ENCODE measurements at places on chromosomes 5 and 9.

DNA sequence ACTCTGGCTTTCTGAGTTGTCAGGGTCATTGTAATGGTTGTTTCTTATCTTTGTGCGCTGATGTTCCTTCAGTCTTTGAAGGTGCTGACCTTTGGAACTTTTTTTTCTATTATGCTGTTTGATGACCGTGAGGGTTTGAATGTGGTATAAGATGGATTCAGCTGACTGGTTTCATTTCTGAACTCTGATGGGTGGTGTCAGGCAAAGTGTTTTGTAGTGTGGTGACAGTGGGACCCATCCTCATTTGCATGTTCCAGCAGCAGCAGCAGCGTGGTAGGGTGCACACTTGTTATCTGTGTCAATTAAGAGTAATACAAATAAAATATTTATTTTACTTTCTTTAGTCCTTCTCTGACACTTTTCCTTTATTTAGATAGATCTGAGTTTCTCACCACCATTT lies 227.7 kb upstream of the PRR16 start:
- DNase-seq, result no peak

- no peak for DNase-seq
Measured at GRCh38 chr9:36867241-36867640, 166.8 kb downstream of the PAX5 start.

- DNase-seq, result no peak
Measured at GRCh38 chr5:127870914-127871313, 167.7 kb downstream of the CCDC192 start.

- DNase-seq, result no peak
Measured at GRCh38 chr5:62608529-62609511, 30.2 kb downstream of the LRRC70 start.

GRCh38 chr5:43642428-43642827 lies 39.4 kb downstream of the NNT start:
- DNase-seq, result no peak

DNA sequence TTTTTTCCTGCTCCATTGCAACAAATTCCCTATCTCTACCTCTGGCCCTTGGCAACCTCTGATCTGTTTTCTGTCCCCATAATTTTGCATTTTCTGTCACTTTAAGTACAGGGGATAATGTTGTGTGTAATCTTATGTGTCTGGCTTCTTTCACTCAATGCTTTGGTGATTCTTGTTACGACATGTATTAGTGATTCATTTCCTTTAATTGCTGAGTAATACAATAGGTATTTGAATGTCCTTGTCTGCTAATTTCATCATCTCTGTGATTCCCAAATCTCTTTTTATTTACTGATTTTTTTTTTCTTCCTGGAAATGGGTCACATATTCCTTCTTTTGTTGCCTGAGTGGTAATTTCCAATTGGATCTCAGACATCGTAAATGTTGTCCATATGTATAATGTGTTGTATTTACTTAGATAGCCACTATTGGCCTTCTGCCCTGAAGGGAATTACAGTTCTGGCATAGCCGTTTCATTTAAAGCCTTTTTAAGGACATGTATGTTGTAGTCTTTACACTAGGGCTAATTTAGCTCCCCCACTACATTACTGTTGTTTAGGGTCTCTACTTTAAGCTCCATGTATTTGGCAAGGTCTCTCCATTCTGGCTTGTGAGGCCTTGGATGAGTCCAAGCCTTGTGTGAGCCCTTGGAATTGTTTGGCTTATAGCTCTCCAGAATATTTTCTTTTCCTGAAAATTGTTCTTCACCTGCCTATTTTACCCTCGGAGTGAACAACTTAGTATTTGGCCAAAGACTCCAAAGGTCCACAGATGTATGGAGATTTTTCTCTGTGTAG lies 683.8 kb downstream of the LRRC70 start:
- DNase-seq, result no peak

- no peak for DNase-seq
Measured at GRCh38 chr9:135501261-135502167, 1.0 kb downstream of the MRPS2 start.

GRCh38 chr5:57779383-57780223 lies 297.0 kb upstream of the ACTBL2 start:
- peak; percentile 69 for DNase-seq
